ENCODE measurements at places on chromosomes 3 and 15.

DNA sequence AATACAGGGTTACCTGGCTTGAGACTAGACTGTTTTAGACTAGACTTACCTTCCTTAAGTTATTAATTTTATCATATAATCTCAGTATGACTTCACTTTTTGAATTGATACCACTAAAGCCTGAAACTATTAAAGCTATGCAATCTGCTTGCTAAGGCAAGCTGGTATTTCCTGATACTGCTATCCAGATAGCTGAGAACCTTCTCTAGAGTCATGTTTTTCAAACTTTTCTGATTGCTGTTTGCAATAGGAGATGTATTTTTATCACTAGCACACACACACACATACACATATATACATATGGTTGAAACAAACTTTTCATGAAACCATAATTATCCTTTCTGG lies 9.3 kb upstream of the MAGI1 start:
- no peak for DNase-seq

- DNase-seq: no peak
Measured at GRCh38 chr15:64502551-64502950, 42.2 kb downstream of the ZNF609 start.

GRCh38 chr3:160010578-160010977 lies 21.9 kb downstream of the IL12A start:
- DNase-seq: no peak

DNA sequence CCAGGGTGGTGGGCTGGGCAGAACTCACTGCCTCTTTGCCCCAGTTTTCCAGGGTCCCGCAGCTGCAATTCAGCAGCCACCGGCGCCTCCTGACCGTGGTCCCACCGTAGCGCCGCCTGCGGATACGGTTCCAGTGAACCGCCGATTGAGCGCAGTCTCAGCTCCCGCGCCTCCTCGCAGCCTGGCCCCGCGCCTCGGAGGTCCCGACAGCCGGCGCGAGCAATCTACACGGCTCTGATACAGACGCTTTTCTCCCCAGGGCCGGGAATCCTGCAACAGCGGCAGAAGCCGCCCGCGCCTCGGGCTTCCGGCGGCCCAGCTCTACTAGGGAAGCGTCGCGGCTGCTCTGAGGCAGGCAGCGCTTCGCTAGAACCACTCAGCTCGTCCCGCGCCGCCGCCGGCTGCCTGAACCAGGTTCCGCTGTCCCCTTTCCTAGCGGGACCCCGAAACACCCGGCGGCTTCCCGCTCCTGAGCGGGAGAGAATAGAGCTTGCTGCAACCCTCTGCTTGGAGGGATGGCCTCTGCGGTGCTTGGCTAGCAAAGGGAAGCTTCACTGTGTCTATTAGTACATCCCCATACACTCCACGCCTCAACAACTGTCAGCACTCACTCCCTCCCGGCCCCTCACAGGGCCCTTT lies 3.1 kb downstream of the FOXL2NB start:
- no peak for DNase-seq

DNA sequence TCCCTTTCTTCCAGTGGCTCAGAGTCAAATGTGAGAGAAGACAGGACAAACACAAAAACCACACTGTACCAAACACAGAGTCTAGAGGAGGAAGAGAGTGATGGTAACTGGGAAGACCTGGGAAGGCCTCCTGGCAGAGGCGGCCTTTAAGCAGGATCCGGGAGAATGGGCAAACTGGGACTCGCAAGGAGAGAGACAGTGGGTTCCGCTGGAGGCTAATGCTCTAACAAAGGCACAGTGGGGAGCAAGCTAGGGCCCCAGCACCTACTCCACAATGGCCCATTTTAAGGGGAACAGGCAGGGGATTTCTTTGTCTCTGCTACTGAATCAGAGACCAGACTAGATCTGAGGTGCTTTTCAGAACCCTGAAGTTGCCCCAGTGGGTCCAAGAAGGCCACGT lies 81.4 kb upstream of the HES1 start:
- DNase-seq: no peak

- DNase-seq: no peak
Measured at GRCh38 chr15:80424381-80424780, 20.2 kb downstream of the ARNT2 start.

DNA sequence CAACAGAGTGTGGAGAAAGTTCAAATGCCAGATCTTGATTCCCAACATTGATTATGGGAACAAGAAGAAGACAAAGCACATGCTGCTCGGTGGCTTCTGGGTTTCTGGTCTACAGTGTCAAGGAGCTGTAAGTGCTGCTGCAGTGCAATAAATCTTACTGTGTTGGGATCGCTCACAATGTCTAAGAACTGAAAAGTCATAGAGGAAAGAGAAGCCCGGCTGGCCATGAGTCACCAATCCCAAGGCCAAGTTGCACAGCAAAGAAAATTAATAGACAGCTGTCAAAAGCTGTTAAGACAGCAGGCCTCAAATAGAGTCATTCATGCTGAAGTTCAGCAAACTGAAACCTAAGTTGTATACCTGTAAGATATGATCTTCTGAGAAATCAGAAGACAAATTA lies 33.2 kb upstream of the SPPL2A start:
- no peak for DNase-seq

DNA sequence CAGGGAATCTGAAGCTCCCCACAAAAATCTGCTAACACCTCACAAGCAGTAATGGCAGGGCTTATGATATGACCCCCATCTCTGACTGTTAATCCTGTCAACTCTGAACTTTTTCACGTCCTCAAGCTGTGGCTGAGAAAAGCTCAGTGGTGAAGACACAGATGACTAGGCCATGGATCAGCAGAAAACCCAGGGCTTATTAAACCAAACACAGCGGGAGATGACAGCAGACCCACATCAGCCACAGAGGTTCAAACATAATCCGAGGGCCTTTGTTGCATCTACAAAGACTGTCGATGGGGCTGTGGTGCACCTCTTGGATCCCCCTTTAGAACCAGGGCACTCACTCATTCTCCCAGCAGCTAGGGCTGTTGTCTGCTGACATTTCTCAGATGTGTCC lies 50.4 kb downstream of the GLB1 start:
- no peak for DNase-seq

DNA sequence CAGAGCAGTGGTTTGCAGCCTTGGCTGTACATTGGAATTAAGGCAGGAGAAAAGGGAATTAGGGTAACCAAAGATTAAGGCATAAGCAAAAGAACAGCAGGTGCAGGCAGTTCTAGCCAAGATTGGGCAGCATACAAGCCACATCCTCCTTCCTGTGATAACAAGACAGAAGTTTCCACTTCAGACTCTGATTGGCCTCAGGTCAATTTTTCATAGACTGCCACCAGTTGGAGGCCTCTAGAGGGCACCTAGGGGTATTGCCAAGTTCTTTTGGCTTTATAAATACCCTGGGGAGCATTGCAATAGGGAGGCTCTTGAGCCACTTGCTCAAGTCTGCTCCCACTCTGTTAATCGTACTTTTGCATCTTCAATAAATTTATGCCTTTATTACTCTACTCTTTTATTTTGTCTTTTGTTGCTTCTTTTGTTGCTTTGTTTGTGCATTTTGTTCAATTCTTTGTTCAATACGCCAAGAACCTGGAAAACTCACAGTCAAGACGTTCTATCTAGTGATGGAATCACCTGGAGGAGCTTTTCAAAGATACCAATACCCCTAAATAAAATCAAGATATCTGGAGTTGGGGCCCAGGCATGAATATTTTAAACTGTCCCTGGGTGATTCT lies 32.2 kb upstream of the FMN1 start:
- peak; percentile 24 for DNase-seq

GRCh38 chr15:38905632-38906031 lies 341.0 kb upstream of the RASGRP1 start:
- DNase-seq: no peak

GRCh38 chr3:25447285-25447684 lies 19.2 kb downstream of the RARB start:
- DNase-seq: no peak

GRCh38 chr3:24680214-24680967 lies 185.7 kb upstream of the THRB start:
- no peak for DNase-seq

DNA sequence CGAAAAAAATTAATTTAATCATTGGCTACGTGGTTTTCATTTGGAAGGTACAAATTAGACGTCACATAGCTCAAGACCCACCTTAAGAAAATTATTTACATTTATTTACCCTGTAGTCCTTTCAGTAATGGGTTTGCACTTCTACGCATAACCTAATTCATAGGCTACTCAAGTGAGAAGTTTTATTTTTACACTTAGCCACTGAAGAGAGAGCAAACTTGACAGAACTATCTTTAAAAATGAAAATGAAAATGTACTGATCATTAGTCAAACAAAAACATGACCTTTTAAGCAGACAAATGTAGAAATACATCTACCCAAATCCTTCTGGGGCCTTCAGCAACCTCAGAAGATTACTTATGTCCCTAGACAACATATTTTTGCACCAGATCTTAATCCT lies 269.4 kb upstream of the TTC14 start:
- no peak for DNase-seq

GRCh38 chr3:152328841-152329240 lies 60.1 kb downstream of the MBNL1 start:
- DNase-seq: no peak

GRCh38 chr15:98845138-98845884 lies 162.3 kb downstream of the PGPEP1L start:
- DNase-seq: no peak

DNA sequence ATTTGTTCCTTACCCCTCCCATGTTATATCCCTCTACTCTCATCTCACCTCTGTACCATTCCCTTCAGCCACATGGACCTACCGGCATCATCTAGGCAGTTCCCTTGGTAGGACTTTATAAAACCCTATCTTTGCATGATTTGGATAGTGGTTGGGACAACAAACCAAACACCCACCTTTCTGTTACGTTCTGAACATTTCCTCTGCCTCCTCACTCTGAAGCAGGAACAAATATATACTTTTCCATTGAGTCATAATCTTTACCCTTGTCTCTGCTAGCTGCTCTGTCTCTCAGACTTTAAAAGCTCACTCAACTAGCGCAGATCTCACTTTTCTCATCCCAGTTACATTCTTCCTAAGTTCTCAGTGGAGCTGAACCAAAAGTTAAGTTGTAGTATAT lies 17.8 kb downstream of the UBXN7 start:
- DNase-seq: no peak

- no peak for DNase-seq
Measured at GRCh38 chr3:10479311-10479710, 26.1 kb downstream of the ATP2B2 start.

DNA sequence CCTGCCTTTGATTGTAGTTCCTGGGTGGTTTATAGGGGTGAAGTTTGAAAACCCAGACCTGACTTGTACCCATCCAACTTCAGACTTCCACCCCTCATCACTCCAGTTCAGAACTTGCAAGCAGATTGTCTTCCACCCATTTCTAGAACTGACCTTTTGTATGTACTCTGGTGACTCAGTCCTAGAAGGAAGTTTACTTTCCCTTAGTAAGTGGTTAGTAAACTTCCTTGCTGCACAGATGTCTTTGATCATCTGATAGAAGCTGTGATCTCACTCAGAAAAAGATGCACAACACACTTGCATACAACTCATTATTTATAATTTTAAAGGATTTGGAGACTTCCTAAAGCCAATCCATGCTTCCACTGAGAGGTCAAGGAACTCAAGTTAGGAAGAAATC lies 368.0 kb downstream of the MFSD1 start:
- no peak for DNase-seq

DNA sequence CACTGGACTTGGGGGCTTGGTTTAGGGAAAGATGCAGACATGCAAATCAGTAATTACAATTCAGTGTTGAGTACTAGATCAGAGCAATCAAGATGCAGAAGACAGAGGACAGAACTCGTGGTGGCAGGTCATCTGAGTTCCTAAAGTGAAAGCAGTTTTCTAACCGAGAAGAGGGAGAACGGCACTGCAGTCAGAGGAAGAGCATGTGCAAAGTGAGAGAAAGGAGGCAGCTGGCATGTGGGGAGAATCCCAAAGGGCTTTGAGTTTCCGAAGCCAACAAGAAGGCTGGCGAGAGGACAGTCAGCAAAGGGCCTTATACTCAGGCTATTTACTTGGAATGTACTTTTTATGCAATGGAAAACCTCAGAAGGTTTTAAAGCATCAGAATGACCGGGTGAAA lies 87.0 kb downstream of the ANP32A start:
- no peak for DNase-seq

DNA sequence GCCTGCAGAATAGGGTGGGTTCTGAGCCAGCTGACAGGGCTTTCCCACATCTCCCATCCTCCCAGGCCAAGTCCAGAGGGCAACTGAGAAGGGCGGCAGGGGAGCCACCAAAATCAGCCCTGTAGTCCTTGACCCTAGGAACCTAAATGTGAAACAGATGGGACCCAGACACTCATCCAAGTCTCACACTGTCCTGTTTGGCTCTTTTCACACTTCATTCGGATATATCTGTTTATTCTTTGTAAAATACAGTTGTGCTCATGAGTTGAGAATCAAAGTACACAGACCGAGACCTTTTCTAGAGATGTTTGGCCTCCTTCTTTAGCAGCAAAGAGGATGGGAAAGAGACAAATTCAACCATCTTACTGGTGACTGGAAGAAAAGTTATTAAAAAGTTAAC lies 348.4 kb downstream of the MECOM start:
- no peak for DNase-seq

DNA sequence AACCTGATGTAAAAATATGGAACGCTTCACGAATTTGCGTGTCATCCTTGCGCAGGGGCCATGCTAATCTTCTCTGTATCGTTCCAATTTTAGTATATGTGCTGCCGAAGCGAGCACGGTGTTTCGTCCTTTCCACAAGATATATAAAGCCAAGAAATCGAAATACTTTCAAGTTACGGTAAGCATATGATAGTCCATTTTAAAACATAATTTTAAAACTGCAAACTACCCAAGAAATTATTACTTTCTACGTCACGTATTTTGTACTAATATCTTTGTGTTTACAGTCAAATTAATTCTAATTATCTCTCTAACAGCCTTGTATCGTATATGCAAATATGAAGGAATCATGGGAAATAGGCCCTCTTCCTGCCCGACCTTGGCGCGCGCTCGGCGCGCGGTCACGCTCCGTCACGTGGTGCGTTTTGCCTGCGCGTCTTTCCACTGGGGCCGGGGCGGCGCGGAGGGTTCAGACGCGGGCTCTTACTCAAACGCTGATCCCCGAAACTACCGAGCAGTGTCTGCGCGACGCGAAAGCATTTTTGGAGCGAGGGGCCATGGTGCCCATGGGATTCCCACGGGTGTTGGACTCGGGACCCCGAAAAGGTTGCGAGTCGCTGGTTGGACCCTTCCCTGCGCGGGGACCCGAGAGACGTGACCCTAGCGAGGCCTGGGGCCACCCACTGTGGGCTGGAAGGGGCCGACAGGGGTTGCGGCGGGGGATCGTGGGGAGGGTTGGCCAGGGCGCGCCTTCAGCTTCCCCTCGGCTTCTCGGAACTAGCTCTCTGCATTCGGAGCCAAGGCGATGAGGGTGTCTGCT lies at the start of gene RNU6-1:
Gene RNU6-1 (minus strand): TSS at position 117 of the 820 bp plus-strand sequence.
- DNase-seq: peak; percentile 94
